RPMI7951 (cell line): ENCODE measurements at places on chromosomes 2 and 18.

DNA sequence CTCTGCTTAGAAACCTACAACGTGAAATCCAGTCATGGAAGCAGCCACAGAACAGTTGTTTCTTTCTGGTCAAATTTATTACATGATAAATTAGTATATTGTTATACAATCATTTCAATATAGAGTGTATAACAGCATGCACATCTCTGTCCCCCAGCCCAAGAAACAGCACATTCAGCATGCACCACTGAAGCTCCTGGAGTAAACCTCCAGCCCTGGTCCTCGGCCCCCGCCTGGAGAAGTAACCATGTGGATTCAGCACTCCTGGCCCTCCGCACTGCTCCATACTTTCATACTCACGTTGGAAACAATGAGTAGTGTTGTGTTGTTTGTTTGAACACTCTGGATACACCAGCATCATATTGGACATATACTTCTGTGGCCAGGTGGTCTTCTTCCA, 15.3 kb upstream of the ID2 start:
- DNase-seq: no peak

- DNase-seq: no peak
Observed at GRCh38 chr2:63047321-63048279, 3.0 kb upstream of the OTX1 start.

DNA sequence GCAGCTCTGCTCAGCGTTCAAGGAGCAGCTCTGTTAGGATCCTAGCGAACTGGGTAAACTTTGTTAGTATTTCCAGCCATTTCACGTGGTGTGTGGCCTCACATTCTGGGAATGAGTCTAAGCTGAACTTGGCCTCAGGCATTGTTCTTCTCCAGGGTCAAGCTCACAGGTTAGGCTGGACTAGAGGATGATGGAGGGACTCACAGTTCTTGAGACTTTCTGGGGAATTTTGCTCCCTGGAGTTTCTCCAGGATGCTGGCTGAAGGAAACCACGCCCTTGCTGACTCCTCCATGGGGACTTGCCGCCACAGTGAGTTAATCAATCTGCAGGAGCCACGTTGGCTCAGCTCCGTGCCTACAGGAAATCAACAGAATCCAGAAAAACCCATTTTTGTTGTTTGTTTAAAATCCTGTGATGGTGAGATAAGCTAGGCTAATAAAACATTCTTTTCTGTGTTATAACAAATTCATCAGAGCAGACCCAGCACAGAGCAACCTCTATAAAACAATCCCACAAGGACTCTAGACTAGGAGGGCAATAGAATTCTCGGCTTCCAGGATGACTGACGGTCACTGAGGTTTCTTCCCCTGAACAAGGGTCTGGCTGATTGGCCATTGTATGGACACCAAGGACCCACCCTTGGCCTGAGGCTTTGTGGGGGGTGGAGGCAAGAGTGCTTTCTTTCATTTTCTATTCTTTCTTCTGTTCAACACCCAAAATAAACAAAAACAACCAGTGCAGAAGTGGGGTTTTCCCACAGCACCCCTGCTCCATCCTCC, 12.6 kb downstream of the CNDP1 start:
- DNase-seq: peak; percentile 43

DNA sequence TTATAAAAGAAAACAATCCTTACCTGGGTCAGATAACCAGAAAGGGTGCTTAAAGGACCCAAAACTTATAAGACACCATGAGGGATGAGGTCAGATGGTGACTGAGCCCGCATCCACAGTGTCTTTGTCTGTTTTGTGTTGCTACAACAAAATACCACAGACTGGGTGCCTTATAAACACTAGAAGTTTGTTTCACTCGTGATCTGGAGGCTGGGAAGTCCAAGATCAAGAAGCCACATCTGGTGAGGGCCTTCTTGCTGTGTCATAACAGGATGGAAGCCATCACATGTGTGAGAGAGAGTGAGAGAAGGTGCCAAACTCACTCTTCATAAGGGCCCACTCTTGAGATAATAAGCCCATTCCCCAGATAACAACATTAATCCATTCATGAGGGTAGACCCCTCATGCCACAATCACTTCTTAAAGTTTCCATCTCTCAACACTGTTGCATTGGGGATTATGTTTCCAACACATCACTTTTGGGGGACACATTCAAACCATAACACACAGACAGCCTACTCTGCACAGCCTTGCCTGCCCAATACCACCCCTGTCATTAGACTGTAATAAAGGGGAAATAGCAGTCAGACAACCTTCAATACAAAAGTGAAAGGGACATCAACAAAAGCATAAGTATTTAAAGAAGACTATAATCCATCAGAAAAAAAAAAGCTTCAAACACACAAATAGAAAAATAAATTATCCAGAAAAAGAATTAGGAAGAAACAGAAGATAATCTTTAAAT, 249.8 kb downstream of the ANAPC1 start:
- DNase-seq: peak; percentile 31

DNA sequence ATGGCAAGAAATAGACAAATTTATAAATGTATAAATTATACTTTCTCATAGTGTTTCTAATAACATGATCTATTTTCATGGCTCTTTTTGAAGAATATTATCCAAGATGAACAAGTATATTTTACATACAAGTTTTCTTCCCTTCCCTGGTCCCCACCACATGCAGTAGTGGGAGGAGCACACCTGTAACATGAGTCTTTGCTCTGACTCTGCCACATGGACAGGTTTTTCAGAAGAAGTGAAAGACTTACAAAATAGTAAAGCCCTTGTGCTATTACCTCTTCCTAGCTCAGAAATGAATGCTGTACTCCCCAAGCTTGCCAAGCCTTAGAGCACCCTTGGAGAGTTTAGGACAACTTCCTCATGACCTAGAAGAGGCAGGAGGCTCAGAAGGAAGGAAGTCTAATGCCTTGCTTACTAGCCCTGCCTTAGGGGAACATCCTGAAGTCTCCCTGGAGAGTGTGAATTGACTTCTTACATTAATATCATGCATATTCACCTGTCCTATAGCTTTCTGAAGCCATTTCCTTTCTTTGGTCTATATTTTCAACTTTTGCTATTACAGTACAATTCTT, 18.4 kb downstream of the MXD1 start:
- DNase-seq: no peak

DNA sequence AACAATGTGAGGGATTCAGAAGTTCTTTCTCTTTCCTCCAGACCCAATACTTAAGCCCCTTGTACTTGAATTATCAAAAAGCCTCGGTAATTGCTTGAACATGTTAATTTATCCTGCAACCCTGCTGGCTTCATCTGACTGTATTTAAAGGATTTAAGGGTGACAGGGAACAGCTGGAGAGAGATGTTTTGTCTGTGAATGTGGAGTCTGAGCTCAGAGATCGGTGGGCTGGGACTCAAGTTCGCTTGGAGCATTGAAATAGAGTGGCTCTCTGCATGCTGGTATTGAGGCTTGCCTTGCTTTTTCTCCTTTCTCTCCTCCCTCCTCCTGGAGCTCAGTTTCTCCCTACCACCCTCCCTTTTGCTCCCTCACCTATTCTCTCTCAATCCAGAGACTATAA, 73.6 kb downstream of the BOD1L2 start:
- no peak for DNase-seq

- DNase-seq: no peak
Observed at GRCh38 chr2:225599856-225600255, 200.3 kb downstream of the NYAP2 start.

DNA sequence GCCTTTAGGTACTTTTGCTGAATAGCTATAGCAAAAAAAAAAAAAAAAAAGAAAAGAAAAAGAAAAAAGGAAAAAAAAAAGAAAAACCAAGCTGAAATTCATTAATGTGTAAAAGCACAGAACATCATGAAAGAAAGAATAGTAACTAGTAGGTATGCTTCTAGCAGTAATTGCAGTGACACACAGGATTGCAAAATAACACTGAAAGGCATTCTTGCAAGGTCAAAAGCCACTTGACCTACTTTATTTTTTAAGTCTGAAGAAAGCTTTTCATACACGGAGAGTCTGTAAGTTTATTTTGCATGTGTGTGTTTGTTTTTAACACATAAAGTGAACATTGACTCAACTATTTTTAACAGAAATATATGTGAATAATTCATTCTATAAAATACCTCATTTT, 54.4 kb downstream of the DOK6 start:
- no peak for DNase-seq

DNA sequence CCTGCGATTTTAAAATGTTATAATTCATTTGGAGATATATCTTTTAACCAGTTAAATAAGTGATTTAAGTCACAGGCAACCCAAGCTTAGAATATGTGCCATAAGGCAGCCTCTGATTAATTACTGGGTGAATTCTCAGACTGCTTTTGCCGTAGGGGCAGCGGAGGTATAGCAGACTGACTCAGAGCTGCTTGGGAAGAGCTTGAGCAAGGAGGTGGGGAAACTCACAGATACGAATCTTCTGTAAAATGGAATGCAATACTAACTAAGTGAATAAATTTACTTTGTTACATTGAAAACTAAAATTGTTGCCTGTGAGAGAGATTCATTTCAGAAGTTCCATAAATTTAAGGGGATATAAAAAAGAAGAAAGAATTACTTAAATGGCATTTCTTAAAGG, 115.4 kb downstream of the KYNU start:
- DNase-seq: peak; percentile 9
